Kidney (tissue), 22 donors: ENCODE measurements at places on chromosomes 3 and 15. TPM values are rescaled to one million over a fixed set of nuclear protein-coding genes. Genes with fewer than 3 reads are reported as not detected.

Gene ACKR4
- 1.0 TPM for total RNA-seq

Gene ACTRT3
- total RNA-seq = 2.9 TPM

Gene ZSCAN2
- 10.3 TPM for total RNA-seq

Gene NME9
- 3.5 TPM for total RNA-seq

Gene SENP8
- 4.8 TPM for total RNA-seq

Gene KCNMB2
- total RNA-seq = 4.4 TPM
